ENCODE measurements at places on chromosomes 13 and 19.

DNA sequence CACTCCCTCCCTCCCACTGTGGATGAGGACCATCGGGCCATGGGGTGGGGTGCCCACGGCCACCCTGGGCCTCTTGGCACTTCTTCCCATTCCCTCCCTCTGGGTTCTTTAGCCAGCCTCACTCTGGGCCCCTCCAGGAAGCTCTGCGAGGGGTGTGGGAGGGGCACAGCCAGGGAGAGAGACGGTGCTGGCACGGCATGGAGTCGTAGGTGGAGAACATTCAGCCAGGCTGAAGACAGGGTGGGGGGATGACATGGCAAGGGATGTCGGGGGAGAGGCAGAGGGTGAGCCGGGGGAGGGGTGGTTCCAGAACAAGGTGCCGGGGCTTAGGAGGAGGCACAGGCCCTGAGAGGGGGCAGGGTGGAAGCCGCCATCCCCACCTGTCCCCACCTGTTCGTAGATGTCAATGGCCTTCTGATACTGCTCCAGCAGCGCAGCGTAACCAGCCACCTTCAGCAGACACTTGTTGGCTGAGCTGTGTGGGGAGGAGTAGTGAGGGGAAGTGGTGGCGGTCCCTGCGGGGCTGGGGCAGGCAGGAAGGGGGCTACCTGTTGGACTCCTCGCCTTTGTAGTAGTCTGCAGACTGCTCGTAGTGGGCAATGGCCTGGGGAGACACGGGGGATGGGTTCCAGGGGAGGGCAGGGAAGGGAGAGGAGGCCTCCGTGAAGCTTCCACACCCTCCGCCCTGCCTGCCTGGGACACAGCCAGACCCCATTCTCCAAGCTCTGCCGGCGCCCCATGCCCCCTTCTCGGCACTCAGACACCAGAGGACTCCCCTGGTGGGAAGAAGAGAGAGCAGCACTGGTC lies 8.8 kb upstream of the KPTN start:
- no peak for DNase-seq

- DNase-seq, result no peak
Observed at GRCh38 chr19:17289489-17289888, 7.8 kb downstream of the ANKLE1 start.

- no peak for DNase-seq
Observed at GRCh38 chr19:31304831-31305312, 44.4 kb downstream of the TSHZ3 start.

- DNase-seq, result no peak
Observed at GRCh38 chr13:49272296-49272695, 24.6 kb downstream of the CDADC1 start.

DNA sequence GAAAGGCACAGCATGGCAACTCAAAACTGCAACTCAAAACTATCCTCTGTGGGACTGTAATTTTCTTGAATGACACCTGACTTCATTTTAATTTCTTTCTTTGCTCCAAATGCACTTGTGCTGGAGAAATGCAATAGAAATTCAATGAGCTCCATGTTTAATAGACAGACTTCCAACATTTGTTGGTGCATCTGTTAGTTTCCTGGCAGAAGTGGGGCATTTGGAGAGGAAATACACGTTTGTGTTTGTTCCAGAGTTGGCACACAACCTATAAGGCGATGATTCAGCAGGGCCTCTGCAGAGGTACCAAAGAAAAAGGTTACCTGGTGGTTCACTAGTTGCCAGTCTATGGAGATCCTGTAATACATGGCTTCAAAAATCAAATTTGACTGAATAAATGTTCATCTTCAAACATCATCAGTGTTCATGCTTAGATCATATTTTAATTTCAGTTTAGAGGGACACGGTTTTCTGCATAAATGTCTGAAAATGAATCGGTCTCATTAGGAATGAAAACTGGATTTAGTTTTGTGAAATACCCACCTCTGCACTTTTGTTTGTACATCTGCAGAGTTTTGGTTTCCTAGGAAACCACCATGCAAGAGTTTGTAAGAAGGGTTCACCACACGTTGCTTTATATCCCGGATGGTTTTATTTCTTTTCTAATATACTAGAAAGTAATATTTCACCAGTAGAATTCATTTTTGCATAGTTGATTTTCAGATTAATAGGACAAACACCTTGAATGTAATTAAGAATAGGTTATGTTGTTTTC lies 21.8 kb upstream of the OBI1 start:
- DNase-seq, result no peak

DNA sequence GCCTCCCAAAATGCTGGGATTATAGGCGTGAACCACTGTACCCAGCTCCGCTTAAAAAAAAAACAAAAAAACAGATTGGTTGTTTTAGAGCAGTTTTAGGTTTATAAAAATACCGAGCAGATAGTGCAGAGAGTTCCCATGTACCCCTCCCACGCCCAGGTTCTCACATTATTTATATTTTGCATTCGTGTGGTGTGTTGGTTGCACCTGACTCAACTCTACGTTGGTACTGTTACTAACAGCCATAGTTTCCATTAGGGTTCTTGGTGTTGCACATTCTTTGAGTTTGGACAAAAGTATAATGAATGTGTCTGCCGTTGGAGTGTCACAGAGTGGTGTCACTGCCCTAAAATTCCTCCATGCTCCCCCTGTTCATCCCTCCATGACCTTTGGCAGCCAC lies 29.1 kb downstream of the MYO9B start:
- DNase-seq, result no peak

DNA sequence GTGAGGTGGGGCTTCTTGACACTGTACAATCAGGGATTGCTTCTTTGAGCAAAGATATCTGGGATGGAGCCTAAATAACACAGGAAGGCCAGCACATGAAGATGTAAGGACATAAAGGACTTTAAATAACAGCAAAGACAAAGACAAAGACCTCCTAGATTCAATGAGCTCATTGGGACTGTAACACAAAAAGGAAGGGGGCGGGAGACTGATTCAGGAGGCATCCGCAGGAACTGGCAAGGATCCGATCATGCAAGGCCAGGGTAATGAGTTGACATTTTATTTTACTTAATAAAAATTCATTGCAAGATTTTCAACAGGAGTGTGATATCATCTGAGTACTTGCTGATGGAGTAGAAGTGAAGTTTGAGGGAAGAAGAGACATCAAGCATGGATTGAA lies 121.5 kb downstream of the LHFPL6 start:
- no peak for DNase-seq

GRCh38 chr13:50124536-50125303 lies 109.5 kb downstream of the KCNRG start:
- DNase-seq, result peak; percentile 62

DNA sequence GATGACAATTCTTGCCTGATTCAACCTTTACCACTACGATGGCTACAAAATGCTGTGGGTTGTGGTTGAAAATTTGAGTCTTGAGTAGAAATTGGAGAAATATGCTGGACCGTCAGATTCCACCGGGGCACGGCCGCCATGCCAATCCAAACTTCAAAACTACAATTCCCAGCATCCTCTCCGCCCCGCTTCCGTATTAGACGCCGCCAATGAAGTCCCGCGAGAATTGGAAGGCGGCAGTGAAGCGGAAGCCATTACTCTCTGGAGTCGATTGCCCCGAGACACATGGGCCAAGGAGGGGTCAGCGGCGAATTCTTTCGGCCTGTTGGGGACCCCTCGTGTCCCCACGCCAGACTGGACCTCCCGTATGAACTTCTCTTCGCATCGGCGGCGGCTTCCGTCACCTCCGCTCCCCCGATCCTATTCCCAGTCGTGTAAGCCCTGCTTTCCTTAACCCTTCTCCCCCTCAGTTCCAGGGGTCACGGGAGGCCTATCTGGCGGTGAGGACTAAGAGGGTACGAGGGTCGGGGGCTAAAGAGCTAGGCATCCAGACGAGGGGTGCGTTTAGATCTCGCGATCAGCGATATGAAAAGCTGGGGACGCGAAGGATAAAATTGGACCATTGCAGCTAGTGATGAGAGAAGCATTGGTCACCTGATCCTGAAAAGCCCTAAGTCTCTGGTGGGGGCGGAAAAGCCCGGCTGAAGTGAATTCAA lies at the start of gene ZNF317:
ZNF317 (plus strand) TSS at position 239 of the 716 bp plus-strand sequence. CDS start 15,620 bp downstream, outside the sequence.
- DNase-seq, result peak; percentile 92

DNA sequence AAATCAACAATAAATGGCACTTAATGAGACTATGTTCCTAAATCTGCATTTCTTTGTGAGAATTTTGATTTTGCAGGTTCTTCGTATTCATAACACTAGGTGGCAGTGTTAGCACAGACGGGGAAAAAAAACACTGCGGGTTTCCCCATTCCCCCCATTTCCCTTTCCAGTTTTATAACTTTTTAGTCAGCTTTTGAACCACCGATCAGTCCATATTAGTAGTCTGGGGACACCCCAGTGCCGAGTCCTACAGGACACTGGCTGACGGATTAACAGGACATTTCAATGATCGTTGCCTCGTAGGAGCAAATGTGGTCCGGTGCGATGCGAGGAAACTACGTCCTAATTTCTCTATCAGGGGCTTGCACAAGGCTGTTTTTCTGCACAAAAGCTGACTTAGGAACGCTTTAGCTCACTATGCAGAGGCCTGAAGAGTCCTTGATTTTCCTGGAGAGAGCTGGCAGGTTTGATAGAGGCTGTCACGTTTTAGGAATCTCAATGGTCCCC lies 234.3 kb downstream of the LMO7 start:
- DNase-seq, result peak; percentile 7

DNA sequence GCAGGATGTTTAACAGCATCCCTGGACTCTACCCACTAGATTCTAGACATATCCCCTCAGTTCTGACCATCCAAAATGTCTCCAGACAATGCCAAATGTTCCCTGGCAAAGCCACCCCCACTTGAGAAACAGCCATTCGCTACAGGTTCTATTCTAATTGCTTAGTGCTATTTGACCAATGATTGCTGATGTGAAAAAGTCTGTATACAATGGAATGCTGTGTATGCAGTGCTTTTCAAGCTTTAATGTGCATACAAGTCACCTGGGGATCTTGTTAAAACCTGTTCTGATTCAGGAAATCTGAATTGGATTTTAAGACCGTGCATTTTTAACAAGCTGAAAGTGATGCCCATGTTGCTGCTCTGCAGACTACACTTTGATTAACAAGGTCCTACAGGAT lies 331.8 kb upstream of the KLF12 start:
- no peak for DNase-seq

GRCh38 chr13:111404746-111405145 lies 84.3 kb downstream of the TEX29 start:
- no peak for DNase-seq

- DNase-seq, result no peak
Observed at GRCh38 chr13:47289567-47289966, 392.7 kb upstream of the HTR2A start.

- DNase-seq, result no peak
Observed at GRCh38 chr19:38888876-38889275, 10.5 kb downstream of the SIRT2 start.

GRCh38 chr19:13154241-13154778 lies 4.1 kb downstream of the IER2 start:
- DNase-seq, result peak; percentile 93

DNA sequence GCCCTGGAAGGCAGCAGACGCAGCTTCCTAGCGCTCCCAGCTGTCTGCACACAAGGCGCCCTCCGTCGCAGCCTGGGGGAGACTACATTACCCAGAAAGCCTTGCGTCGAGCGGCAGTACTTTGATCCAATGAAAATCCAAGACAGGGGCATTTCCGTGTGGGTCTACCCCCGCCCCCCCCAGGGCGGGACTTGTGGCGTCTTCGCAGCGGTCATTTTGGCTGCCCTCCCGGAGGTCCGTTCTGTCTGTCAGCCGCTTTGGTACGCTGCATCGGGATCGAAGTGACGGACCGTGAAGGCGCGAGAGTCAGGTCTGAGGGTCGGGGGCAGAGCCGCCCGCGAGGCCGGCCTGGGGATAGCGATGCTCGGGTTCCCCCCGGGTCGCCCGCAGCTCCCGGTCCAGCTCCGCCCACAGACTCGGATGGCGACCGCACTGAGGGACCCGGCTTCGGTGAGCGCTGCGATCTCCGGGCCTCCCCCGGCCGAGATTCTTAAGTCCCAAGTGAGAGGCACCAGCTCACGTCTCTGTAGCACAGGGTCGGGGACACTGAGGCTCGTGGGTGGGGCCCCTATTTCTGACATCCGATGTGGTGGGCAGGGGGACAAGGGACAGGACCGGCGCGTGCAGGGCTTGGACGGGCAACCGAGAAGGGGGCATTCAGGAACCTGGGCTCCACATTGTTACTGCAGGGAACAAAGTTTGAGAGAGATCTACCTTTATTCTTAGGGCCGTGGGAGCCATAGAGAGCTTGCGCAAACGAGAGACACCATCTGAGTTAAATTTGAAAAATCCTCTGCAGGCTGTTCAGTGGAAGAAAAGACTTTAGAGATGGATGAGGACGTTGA lies at the start of gene ZNF211:
ZNF211 (plus strand) TSS at position 182 of the 845 bp plus-strand sequence; CDS start at position 361, 179 bp downstream.
- peak; percentile 90 for DNase-seq

- DNase-seq, result no peak
Observed at GRCh38 chr13:43054803-43055802, 31.7 kb downstream of the DNAJC15 start.

DNA sequence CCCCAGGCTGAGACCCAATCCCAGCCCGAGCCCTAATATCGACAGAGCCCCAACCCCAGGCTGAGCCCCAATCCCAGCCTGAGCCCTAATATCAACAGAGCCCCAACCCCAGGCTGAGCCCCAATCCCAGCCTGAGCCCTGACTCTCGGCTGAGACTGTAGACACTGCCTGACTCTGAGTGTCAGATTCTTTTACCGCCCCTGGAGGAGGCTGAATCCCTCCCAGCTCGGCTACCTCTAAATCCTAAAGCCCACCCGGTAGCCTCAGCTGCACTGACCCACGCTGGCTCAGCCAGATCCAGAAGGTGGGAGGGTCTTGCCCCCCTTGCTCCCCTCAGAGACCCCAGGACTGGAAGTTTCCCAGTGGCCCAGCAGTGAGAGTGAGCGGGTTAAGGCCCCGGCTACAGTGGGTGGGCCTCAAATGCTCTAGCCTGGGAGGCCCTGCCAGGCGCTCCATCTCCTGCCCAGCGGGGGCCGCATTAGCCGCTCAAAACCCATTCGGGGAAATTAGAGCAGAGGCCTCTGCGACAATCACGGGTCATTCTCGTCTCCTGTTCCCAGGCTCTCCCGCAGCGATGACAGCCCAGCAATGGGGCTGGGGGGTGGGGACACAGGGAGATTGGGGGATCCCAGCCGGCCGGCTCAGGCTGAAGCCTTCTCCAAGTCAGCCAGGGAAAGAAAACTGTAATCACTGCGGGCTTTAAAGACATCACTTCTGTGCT lies 43.8 kb downstream of the ZNRF4 start:
- no peak for DNase-seq

DNA sequence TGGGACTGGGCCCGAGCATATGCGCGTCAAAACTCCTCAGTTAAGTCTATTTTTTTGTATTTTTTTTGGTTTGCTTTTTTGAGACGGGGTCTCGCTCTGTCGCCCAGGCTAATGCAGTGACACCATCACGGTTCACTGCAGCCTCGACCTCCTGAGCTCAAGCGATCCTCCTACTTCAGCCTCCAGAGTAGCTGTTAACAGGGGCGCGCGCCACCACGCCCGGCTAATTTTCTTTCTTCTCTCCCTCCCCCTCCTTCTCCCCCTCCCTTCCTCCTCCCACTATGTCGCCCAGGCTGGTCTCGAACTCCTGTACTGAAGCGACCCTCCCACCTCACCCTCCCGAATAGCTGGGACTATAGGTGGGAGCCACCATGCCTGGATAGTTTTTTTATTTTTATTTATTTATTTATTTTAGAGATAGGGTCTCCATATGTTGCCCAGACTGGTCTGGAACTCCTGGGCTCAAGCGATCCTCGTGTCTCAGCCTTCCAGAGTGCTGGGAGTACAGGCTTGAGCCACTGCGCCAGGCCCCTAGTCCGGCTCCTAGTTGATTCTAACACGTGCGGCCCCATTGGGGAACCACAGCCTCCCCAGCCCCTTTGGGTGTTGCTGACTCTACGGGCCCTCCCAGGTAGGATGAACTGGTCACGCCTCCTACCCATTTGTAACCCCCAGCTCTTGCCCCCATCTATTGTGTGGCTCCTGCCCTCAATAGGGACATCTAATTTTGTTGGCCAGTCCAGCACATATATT lies 806 bp upstream of the ZNF837 start:
- DNase-seq, result no peak

- DNase-seq, result no peak
Observed at GRCh38 chr13:44084146-44084545, 204.4 kb downstream of the LACC1 start.

Measured in RKO (cell line).